ENCODE measurements at places on chromosomes 11 and 22.

GRCh38 chr11:31825838-31826484 lies 14.8 kb upstream of the PAX6 start:
- no peak for DNase-seq

DNA sequence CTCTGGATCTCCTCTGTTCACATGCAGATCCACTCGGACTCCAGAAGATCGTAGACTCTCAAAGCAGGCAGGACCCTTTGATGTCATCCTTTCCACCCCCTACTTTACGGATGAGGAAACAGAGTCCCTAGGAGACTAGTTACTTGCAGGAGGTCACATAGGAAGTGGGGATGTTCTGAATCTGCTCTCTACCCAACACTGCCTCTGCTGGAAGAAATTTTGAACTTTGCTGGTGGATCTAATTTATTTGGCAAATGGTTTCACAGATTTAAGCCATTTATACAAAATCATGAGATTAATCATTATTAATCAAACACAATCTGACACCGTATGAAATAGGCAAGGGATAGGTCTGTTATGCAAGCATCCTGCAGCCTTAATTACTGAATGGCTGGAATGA lies 55.0 kb upstream of the USP47 start:
- peak; percentile 16 for DNase-seq

DNA sequence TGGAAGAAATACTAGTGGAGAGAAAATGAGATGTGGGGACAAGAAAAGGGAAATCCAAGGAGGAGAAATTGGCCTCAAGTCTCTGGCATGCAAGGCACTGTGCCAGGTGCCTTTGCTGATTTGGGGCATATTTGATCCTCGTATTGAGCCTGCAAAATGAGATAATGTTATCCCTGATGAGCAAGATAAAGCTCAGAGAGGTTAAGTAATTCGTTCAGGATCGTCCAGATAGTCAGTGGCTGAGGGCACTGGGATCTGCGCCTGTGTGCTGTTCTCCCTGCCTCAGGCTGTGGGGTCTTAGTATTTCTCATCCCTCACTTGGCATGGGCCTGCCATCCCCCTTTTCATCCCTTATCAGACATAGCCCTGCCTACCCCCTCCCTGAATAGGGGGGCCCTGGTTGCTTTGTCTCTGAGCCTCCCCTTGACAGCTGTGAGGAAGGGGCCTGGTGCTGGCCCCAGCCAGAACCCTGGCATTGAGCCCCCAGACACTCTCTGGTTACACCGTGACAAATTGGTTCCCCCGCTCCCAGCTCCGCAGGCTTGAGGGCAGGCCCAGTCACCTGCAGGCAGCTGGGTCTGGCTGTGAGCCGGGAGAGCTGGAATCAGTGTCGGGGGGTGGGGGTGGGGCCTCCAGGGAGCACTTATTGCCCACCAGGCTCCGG lies 85.7 kb downstream of the NECTIN1 start:
- no peak for DNase-seq

- no peak for DNase-seq
Measured at GRCh38 chr11:30432178-30432577, 109.3 kb downstream of the ARL14EP start.

DNA sequence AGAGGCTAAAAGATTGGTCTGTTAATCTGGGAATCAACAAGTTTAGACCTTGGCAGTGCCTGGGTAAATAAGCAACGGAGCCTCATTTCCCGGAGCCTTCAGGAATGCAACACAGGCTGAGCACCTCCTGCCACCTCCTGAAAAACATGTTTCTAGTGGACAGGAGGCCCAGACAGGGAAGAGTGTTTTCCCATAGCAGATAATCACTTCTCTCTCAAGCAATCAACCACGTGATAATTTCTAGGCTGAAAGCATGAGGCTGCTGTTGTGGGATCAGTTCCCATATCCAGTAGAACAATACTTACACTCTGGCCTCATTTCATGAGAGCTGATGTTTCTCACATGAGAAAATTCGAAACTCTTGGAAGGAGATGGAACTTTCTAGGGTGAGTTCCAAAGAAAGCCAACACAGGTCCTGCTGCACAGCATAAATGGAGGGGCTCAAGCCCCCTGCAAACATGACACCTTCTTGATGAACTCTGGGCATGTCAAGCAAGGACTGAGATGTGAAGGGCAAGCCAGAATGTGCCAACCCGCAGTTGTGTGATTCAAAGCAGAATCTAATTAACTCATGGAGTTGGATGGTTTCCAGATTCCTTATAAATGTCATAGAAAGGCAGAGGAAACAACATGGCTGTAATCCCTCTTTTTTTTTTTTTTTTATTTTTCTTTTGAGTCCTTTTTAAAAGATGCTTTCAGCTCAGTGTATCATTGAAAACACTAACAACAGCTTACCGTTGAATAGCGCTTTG lies 228.5 kb upstream of the SESN3 start:
- peak; percentile 30 for DNase-seq

- no peak for DNase-seq
Measured at GRCh38 chr11:42957831-42958230, 354.0 kb upstream of the API5 start.

- peak; percentile 62 for DNase-seq
Measured at GRCh38 chr11:45511566-45511965, 153.9 kb downstream of the CHST1 start.

- no peak for DNase-seq
Measured at GRCh38 chr11:28228196-28228895, 120.2 kb downstream of the METTL15 start.

DNA sequence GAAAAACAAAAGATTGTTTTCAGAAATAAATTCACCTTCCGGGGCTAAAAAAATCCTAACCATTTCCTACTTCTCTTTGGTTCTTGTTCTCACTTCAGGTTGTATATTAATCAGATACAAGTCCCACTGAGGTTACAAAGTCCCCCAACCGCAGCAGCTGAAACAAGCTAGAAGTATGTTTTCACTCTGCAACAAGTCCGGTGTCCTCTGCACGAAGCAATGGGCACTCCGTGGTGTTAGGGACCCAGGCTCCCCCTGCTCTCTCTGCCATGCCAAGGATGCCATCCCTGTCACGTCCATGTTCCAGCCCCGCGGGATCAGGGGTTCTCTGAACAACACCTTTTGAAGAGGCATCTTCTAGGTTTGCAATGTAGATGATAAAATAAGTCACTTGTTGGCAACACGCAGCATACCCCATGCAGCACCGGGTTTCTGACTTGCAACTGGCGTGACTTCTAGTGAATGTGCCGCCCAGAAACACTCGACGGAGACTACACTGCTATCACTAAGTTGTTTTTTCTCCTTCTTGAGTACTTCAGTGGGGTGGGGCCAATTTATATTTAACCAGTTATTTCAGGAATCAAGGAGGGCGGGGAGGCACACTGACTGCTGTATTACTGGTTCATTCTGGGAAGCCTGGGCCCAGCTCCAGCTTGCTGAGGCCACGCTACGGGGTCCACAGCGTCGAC lies 25.4 kb upstream of the GSTP1 start:
- no peak for DNase-seq

- no peak for DNase-seq
Measured at GRCh38 chr22:39728236-39728860, 157.8 kb downstream of the CACNA1I start.

DNA sequence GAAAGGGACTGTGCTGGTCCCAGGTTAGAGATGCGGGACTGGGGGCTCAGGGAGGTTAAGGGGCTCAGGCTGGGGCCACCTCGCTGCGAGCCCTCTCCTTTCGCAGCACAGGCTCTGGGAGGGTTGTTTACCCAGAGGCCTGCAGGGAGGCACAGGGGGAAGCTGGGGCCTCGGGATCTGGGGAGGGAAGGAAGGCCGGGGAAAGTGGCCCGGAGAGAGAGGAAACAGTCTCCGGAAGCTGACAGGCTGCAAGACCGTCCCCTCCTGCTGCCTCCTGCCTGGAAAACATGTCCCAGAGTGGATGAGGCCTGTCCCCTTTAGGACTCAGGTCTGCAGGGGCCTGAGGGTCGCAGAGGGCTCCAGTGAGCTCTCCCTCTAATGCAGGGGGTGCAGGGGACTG lies 45.4 kb downstream of the MYO7A start:
- DNase-seq, result no peak

- no peak for DNase-seq
Measured at GRCh38 chr11:35135222-35135621, 3.7 kb upstream of the CD44 start.

DNA sequence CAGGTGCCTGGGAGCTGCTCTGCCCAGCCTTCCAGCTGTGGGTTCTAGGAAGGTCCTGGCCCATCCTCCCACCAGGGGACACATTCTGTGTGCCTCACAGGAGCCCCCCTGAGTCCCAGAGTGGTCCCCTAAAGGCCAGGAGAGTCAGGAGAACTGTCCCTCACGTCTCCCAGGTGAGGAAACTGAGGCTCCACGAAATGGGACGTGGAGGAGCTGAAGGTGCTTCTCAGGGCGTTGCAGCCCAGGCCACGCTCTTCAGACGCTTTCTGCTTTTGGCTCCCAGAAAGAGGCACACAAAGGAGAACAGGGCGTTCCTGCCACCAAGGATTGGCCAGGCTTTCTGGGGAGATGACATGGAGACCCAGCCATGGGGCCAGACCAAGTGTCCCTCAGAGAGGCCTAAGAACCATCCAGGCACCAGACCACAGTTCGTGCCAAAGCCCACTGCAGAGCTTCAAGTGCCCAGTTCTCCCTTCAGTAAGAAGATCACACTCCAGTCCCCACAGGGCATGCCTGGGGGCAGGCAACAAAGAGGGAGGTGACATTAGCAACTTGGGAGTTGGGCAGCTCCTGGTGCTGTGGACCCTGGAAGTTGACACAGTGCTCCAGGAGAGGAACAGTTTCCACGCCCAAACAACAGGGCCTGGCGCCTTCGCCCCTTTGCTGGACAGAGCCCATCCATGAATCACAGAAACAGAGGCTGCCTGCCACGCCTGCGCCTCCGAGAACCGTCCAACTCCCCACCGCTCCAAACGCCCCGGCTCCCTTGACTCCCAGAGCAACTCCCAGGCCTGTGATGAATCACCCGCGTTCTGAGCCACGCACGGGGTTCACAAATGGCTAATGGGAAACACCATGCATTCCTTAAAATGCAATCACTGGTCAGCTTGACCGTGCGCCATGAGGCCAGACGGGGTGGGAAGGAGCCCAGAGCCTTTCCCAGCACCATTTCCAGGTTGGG lies 589.2 kb downstream of the BRD1 start:
- DNase-seq, result no peak

Data from NCI-H82 (cell line).